ENCODE measurements at places on chromosomes 4 and X.

GRCh38 chr4:114038762-114039387 lies 59.4 kb upstream of the ARSJ start:
- peak; percentile 13 for DNase-seq

DNA sequence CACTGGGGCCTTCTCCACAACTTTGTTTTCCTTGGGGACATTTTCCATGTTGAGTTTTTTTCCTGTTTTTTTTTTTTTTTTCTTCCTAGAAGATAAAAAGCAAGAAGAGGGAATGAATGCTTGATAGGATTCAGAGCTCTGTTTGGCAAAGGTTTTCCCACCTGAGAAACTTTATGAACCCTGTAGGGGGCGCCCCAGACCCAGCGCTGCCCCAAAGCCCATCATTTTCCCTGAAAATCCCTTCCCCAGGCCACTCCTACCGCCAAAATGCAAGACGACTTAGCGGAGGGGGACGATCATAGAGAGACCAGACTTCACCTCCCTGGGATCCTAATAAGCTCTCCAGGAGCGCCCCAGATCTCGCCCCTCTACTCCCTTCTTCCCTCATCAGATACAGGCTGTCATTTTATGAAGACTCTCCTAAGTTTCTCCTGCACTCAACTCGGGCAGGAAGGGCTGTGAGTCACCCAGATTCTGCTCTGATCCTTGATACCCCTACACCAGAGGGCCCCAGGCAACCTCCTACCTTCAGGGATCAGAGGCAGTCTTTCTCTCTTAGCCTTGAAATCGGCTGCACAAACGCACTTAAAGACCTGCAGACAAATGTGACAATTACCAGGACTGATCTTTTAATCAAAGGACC lies 1.4 kb downstream of the BEX5 start:
- no peak for DNase-seq

GRCh38 chr4:188221090-188221489 lies 81.8 kb downstream of the TRIML1 start:
- no peak for DNase-seq

- DNase-seq: no peak
These were observed 18.1 kb upstream of the TRIM2 start for GRCh38 chr4:153186046-153186728.

DNA sequence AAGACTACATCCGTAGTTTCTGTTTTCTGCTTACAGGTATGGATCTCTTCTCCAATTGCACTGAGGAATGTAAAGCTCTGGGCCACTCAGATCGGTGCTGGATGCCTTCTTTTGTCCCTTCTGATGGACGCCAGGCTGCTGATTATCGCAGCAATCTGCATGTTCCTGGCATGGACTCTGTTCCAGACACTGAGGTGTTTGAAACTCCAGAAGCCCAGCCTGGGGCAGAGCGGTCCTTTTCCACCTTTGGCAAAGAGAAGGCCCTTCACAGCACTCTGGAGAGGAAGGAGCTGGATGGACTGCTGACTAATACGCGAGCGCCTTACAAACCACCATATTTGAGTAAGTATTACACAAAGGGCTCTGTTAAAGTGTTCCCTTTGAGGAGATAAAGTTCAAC lies 13.8 kb downstream of the PCDH10 start:
- no peak for DNase-seq

DNA sequence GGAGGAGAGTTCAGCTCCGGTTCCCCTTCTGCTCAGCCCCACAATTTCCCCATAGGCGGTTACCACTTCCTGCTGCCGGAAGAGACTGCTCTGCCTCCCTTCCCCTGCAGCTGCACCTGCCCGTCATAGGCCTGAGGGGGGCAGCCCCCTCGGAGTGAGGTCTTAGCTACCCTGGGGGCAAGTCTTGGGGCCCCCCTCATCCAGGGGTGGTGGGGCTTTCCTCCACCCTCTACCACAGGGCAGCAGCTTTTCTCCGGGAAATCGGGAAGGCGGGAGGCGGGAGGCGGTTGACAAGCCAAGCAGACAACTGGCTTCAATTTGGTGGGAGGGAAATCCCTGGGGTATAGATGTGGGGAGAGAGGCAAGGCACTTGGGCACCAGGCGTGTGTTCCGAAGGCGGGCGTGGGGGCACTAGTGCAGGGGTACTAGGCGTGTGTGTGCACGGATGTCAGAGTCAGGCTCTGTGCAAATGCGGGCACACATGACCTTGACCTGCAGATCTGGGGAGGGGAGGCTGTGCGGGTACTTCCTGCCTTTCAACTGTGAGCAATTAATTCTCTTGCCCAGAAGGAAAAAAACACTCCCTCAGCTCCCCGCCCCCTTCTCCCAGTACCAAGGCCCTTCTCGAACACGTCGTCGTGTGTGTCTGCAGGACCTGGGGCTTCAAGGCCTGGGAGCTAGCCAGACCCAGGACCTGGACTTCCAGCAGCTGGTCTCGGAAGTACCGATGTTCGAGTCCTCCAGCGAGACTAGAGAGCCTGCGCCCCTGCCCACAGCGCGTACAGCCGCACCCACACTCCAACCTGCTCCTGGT lies 1.0 kb upstream of the ARHGAP4 start:
- peak; percentile 30 for DNase-seq

DNA sequence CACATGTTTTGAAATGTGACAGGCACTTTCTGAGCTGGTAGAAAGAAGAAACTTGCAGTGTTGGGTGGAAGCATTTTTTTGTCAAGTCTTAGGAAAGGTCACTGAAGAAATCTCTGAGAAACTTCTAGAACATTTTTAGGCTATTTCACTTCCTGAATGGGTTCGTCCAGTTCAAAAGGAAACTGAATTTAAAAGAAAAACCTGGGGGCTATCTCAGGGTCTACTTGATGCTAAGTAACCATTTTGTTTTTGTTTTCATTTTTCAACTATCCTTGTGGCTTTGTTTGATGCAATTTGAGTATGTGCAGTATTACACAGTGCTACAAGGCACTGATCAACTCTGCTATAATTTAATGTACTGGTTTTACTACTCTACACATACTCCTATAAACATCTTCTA lies 34.0 kb upstream of the AMOT start:
- no peak for DNase-seq

All from AG10803 (cell line).